Frontal cortex (tissue), 4 donors: ENCODE measurements at places on chromosomes 5 and 9.

GRCh38 chr5:157225469-157226422, 40.2 kb upstream of the CYFIP2 start:
- no peak for DNase-seq

DNA sequence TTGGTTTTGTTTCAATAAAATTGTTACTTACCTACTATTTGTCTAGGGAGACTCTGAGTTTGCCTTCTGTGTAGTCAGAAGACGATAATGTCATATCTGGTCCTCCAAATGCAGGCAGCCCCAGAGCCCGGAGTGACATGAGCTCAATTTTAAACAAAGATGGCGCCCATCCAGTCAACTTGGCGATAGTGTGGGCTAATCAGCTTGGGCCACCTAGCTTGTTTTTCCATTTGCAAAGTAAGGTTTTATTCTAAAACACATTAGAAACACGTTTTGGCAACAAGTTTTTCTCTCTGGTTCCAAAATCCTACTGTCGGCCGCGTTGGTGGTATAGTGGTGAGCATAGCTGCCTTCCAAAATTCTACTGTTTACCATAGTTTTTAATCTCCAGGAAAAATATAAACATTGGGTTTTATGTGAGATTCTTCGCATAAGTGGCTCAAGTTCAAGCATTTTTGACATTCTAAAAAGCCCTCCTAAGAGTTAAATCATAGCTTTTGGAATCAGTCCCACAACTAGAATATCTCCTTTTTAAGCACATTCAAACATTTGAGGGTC, 13.2 kb downstream of the TSC1 start:
- DNase-seq = no peak

GRCh38 chr5:58871648-58872242, 288.9 kb downstream of the RAB3C start:
- no peak for DNase-seq

DNA sequence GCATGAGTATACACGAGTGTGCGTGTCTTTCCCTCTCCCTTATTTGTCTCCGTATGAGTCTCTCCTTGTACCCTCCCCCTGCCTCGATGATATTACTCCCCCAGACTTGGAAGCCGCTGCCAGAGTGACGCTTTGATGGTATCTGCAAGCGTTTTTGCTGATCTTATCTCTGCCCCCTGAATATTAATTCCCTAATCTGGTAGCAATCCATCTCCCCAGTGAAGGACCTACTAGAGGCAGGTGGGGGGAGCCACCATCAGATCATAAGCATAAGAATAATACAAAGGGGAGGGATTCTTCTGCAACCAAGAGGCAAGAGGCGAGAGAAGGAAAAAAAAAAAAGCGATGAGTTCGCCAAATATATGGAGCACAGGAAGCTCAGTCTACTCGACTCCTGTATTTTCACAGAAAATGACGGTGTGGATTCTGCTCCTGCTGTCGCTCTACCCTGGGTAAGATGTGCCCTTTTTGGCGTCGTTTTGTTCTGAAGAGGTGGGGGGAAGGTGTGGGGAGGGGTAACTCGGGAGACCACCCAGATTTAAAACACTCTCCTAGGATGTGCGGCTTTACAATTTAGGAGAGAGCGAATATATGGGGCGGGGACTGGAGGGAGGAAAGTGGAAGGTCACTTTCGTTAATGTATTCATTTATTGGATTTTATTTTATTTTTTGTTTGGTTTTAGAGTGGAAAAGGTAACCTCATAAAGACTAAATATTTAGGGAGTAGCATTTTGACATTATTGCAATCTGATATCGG, at the start of gene GABRG2:
Gene GABRG2, plus strand, starts transcription at position 119 of the 757 bp plus-strand sequence. Its CDS starts 227 bp downstream, at position 346.
- DNase-seq = no peak

GRCh38 chr9:97747201-97747965, 50.2 kb upstream of the XPA start:
- DNase-seq = no peak

DNA sequence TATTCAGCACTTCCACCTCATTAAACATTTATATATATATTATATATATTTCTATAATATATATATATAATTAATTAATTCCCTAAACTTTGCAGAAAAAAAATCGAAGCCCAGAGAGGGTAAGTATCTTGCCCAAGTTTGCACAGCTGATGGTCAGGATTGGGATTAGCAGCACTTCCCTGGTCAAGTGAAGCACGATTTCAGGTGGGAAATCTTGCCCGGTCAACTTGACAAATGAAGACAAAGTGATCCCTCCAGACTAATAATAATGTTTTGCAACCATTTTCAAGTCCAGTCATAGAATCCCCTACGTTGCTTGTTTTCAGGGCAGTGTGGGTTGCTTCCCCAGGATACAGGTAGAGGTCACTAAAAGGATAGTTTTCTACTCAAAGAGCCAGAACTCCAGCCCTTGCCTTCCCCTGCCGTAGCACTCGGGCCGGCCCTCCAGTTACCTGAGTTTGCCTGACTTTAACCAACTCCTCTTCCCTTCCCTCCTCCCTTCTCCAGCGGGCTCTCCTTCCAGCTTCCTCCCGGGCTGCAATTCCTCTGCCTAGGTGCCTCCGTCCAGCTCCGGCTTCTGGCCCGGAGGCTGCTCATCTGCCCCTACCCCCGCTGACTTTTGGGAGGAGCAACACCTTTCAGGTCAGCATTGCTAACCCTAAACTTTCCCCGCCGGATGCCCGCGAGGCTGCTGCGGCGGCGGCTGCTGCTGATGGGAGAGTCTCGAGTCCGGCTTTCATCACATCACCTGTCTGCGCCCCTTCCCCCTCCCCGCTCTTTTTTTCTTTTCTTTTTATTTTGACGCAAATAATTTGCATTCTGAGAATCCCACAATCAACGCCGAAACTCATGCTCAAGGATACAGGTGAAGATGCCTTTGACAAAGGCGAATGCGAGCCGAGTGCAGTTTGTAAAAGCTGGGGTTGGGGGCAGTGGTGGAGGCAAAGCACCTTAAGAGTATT, 930 bp downstream of the PRLR start:
- DNase-seq = no peak

DNA sequence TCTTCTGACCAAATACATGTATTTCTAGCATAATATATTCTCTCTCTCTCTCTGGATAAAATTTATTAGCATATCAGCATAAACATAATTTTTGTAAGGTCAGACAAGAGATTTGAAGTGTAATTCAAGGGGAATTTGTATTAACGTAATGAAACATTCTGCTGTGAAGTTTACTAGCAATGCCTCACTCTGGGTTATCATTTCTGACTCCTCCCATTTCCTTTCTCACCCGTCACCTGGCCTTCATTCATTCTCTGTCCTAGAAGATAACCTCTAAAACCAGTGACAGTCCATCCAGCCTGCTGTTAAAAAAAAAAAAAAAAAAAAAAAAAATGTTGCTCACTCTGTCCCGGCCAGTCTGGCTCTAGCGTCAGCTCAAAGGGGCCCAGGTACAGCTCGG, 27.1 kb downstream of the GRAMD2B start:
- DNase-seq = no peak

DNA sequence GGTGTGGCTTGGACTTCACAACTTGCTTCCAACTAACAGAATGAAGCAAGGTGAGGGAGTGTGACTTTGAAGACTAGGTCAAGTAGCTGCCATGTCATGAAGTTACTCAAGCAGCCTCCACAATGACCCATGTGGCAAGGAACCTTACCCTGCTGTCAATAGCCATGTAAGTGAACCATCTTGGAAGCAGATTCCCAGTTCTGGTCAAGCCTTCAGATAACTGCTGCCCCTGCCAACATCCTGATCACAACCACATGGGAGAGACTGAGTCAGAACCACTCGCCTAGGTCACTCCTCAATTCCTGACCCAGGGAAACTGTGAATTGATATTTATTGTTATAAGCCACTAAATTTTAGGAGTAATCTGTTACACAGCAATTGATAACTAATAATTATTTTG, 10.9 kb downstream of the ZCCHC10 start:
- no peak for DNase-seq

GRCh38 chr9:93093877-93094657, 1.9 kb upstream of the CARD19 start:
- no peak for DNase-seq

- no peak for DNase-seq
These were observed 407.7 kb downstream of the PDE4D start for GRCh38 chr5:59485629-59486439.

- no peak for DNase-seq
These were observed 7.0 kb downstream of the IGFBPL1 start for GRCh38 chr9:38417003-38417945.

GRCh38 chr5:29935371-29935770, 1258.1 kb upstream of the CDH6 start:
- DNase-seq = no peak

DNA sequence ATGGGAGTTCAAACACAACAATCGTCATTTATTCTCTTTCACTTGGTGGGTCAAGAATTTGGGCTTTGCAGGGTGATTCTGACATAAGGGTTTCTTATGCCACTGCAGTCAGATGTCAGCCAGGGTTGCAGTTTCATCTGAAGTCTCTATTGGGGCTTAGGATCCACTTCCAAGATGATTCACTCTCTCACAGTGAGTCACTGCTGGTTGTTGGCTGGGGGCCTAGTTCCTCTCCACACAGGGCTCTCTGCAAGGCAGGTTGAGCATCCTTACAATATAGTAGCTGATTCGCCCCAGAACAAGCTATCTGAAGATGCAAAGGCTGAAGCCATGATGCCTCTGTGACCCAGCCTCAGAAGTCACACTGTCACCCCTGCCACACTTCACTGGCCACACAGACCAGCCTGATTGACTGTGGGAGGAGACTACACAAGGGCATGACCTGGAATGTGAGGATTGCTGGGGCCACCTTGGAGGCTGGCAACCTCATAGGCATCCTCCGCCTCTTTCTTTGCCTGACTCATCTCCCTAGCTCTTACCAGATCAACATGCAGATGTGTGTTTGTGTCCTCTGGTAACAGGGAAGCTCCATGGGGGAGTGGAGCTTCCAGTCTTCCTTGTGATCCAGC, 4.5 kb upstream of the CARD19 start:
- no peak for DNase-seq

- DNase-seq = no peak
These were observed 13.4 kb upstream of the RAD23B start for GRCh38 chr9:107269681-107270080.
